ENCODE measurements at places on chromosomes 2 and 18.

GRCh38 chr2:165621086-165621560 lies 151.6 kb downstream of the CSRNP3 start:
- no peak for DNase-seq

DNA sequence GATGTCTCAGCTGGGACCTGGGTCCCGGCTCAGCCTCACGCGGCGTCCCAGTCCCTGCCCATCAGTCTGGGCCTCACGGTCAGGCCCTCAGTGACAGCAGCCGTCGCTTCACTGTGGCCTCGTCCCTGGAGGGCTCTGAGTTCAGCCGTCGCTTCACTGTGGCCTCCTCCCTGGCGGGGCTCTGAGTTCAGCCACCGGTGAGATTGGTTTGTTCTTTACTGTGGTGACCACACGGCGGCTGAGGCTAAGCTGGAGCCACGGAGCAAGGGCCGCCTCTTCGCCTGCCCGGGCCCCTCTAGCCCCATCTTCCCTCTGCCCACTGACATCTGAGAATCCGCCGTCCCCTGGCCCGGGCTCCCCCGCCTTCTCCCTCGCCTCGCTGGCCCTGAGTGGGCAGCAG lies 51.2 kb downstream of the NFATC1 start:
- DNase-seq: no peak

DNA sequence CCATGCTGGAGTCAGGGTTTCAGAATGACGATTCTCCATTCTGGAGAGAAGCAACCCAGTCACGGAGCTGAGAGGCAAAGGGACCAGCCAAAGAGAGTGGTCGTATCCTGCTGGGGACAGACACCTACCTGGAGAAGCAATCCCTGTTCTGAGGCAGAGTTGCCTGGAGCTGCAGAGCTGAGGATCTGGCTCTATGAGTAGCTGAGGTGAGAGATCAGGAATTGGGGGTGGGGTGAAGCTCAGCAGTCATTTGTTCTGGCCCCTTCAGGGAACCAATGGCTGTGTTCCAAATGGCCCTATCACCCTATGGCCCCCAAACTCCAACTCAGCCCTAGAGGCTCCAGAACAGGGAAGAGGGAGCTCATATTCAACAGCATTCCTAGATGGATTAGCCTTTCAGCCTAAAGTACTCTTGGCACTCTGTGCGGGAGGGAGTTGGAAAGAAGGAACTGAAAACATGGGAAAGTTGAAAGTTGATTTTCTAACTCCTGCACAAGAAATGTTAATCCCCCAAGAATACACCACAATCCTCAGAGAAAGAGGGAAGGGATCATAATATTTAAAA lies 3.3 kb upstream of the ATRAID start:
- no peak for DNase-seq

DNA sequence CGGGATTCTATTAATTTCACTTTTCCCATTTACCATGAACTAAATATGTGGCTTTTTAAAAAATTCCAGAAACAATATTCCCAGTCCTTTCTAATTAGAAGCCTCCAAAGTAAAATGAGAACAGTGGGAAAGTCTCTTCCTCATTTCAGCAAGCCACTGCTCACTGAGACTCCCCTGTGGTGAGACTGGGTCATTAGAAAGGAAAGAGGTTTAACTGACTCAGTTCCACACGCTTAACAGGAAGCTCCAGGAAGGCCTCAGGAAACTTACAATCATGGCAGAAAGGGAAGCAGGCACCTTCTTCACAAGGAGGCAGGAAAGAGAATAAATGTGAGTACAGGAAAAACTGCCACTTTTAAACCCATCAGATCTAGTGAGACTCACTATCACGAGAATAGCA lies 258.9 kb upstream of the CHAC2 start:
- DNase-seq: no peak

- no peak for DNase-seq
Observed at GRCh38 chr18:70390371-70391090, 101.7 kb downstream of the SOCS6 start.

GRCh38 chr2:157784169-157784822 lies 91.8 kb downstream of the ACVR1 start:
- no peak for DNase-seq

DNA sequence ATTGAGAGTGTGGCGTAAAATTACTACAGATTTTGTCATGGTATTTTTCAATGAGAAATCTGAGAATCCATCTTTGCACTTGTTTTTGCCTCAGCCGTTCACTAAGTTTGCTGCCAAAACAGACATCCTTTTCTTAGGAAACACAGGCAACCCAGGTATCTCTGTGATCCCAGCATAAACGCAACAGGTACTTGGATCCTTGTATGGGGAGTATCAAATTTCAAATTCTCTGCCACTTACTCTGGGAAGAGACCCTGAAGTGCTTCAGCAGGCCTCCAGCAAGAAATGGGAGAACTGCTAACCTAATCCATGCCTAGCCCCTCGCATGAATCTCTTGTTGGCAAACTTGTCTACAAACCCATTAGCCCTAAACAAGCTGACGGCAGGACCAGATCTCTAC lies 83.1 kb downstream of the BCL11A start:
- no peak for DNase-seq

GRCh38 chr18:28409811-28410210 lies 232.9 kb upstream of the CDH2 start:
- DNase-seq: no peak

DNA sequence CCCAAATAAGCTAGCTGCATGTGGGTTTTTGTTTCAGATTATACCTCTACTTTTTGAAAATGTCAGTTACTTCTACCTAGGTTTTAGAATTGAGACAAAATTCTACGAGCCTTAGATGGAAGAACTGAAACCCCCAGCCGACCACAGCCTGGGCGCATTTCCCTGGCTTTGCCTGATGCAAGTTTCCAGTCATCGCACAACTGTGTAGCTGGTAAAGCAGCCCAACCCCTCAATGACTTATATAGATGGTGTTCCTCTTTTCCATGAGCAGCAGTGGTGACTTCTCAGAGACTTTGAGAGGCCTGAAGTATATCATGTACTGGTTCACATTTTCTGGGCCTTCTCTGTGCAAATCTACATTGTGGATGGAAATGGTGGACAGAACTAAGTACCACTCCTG lies 515.4 kb upstream of the RAB6C start:
- DNase-seq: no peak

GRCh38 chr18:66377291-66377690 lies 226.6 kb downstream of the CDH19 start:
- no peak for DNase-seq

DNA sequence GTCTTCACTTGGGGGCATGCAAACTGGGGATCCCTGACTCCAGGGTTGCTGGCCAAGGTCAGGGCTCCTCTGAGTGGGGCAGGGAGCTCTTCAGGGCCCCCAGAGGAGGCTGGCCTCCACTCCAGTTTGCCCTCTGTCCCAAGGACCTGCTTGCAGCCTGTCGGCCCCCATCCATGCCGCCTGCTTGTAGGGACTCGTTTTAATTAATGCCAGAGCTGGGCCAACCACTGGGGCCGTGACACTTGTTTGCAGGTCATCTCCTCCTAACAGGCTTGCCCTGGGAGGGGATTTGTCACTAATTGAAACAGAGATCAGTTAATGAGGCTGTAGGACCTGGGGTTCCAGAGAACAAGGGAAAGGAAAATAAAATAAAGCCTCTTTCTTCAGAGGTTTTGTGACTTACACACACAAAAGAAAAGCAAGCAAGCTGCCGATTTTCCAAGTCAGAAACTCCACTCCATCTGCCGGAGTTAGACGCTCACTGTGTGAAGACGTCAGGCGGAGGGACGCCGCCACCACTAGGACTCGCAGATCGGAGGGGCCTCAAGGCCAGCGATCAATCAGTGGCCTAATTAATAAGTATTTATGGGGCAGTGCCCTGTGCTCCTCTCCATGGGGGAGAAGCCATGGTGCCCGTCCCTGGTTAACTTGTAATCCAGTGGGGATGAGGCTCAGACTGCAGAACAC lies 75.9 kb downstream of the SFXN5 start:
- no peak for DNase-seq

- DNase-seq: no peak
Observed at GRCh38 chr2:128237081-128237534, 81.6 kb downstream of the HS6ST1 start.

- DNase-seq: no peak
Observed at GRCh38 chr18:27789406-27789805, 387.5 kb downstream of the CDH2 start.

DNA sequence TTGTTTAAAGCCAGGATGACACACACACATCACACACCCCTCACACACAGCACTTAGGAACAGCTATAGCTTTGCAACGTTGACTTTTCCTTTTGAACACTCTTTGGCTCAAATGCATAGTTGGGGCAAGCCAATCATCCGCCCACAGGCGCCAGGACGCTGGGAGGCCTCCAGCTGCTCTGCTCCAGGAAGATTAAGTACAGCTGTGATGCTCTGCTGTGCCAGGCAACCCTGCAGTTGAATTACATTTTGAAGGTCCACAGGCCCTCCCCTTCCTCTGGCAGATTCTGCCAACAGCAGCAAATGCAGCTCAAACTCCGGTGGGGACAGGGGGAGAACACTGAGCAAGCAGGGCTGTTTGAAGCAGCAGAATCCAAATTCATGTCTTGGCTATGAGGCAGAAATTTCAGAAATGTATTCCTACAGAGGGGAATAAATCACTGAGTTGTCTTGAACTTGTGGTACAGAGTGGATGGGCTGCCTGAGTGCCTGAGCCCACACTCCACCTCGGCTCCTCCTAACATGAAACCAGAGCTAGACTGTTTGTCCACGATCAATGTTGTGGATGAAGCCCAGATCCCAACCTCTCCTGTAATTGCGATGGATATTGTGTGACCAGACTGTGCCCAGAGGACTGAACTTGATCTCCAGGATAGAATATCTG lies 86.5 kb upstream of the PPP1CB start:
- DNase-seq: no peak
